NCI-H748 treated with DMSO at 0.1 percent for 48 hours (cell line): ENCODE measurements at places on chromosomes 16 and 17.
A peak's percentile ranks its signal among the peaks of the same experiment; 100 is the strongest.

GRCh38 chr17:40361925-40362695 is 2.4 kb downstream of the GJD3 start:
- DNase-seq: no peak

- no peak for DNase-seq
Observed at GRCh38 chr16:79150632-79151310, 449.8 kb downstream of the MAF start.

DNA sequence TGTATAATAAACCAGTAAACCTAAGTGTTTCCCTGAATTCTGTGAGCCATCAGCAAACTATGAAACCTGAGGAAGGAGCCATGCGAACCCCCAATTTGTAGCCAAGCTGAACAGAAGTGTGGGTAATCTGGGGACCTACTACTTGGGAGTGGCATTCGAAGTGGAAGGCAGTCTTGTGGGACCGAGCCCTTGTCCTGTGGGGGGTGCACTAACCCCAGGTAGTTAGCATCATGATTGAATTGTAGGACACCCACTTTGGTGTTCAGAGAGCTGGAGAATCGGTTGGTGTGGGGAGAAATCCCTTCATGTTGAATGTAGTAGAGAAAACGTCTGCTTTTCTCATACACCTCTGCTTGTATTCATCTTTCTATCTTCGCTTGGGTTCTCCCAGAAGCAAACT is 79.7 kb upstream of the CPHXL start:
- DNase-seq: no peak

GRCh38 chr17:21376759-21377690 is 868 bp downstream of the KCNJ12 start:
- DNase-seq: peak; percentile 14

DNA sequence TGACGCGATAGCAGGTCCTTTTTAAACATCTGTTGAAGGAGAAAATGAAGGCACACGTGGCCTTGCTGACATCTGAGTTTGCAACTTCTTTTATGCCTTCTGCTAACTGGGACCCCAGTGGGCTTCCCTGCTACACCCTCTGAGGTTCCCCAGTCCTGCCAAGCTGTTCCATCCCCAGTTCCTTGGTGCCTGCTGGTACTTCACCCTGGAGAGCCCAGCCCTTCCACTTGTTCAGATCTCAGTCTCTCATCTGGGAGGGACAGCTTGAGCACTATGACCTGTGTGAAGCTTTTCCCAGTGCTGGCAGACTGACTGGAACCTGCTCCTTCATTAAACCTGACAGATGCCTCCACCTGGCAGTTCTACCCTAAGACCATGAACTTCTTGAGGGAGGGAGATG is 95.5 kb downstream of the WWOX start:
- no peak for DNase-seq

DNA sequence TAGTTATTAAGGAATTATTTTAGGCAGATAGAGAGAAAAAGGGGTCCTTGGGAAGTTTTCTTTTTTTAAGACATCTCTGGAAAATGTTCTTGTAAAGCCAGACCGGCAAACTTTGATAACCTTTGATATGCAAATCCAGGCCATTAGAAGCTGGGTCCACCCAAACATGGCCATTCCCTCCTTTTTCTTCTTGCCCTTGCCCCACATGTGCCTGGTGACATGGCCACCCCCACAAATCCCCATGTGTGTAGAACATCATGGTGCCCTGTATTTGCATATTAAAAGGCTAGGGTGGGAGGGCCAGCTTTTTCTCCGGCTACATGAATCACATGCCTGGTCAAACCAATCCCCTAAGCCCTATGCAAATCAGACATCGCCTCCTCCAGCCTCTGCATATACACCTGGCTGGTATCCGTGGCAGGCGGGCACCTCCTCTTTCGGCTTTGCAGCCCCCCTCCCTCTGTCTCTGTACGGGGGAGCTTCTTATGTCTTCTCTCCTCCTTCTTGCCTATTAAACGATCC is 43.9 kb upstream of the LYRM9 start:
- no peak for DNase-seq

- no peak for DNase-seq
Observed at GRCh38 chr16:86403085-86403484, 107.2 kb upstream of the FOXF1 start.
